Stimulated activated CD4-positive, alpha-beta T cell treated with anti-CD3 and anti-CD28 coated beads, Interleukin-1b, Interleukin-23, amount 100 ng/mL, for 4 hours (primary cell): ENCODE measurements at places on chromosomes 7 and 10.

DNA sequence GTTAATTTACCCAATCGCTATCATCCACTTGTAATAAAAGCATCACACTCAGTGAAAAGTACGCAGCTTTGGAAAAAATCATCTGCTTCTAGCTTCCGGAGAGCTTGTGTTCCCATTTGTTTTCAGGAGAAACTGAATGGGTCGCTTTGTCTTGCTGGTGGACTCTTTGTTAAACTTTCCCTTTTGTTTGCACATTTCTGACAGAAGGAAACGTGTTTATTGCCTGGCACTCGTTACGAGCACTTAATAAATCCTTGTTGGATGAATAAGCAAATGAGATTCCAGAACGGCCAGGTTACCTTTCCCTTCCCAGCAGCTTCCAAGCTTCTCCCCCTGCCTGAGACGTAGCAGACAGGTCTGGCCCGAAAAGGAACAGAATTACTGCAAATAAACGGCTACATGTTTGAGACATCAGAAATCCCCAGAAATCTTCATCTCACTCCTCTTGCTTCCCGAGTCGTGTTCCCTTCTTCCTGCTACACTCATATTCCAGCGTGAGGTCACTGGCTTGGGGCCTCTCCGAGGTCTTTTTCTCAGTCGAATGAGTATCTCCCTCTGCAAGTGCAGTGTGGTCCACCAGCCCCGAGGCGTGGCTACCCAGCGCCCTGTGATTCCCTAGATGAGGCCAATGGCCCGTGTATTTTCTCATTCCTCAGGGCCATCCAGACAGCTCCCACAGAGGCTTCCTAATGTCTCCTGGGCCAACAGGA, 167.2 kb downstream of the FRMD4A start:
- no peak for DNase-seq

DNA sequence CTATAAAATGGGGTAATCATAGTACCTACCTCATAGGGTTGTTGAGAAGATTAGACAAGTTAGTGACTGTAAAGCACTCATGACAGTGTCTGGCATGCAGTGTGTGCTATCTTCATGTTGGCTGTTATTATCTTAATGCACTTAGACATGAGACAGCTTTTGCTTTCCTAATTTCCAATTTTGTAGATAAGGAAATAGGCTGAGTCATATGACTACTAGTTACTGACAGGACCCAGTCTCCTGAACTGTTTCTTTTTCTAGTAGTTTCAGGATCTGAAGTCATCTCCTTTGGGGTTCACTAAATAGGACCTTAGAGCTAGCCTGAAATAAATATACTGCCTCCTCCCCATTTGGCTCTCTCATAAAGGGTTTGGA, 74.2 kb downstream of the SNX10 start:
- no peak for DNase-seq

DNA sequence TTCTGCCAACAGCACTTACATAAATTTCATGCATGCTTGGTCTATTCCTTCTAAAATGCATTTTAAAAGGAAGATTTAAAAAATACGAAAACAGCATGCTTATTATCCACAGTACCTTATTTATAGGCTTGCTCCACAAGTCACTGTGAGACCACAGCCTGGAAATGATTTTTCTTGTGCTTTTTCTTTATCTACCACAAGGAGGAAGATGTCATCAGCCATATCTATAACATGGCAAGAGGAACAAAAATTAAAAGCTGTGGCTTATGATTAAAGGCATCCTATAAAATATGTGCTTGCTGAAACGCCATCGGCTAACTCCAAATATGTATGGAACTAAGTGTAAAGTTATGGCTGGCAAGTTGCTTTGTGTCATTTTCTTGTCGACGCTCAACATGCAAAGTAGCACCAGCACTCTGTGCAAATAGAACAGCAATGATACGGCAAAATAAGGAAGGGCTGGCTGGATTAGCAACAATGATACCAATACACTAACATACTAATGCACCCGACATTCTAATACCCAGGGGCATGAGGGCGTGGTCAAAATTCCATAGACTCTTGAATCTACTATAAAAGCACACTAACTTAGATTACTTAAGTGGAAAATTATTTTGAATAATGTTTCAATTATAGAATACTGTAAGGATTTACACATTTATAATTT, 41.2 kb upstream of the AKR1E2 start:
- DNase-seq = no peak

GRCh38 chr10:44990965-44991364, 9.8 kb upstream of the ZNF22 start:
- no peak for DNase-seq

GRCh38 chr7:152762056-152762455, 2.5 kb downstream of the ACTR3B start:
- DNase-seq = no peak

- no peak for DNase-seq
Observed at GRCh38 chr10:58264780-58265179, 2.9 kb downstream of the IPMK start.

GRCh38 chr10:109851616-109852474, 71.5 kb downstream of the XPNPEP1 start:
- DNase-seq = no peak

DNA sequence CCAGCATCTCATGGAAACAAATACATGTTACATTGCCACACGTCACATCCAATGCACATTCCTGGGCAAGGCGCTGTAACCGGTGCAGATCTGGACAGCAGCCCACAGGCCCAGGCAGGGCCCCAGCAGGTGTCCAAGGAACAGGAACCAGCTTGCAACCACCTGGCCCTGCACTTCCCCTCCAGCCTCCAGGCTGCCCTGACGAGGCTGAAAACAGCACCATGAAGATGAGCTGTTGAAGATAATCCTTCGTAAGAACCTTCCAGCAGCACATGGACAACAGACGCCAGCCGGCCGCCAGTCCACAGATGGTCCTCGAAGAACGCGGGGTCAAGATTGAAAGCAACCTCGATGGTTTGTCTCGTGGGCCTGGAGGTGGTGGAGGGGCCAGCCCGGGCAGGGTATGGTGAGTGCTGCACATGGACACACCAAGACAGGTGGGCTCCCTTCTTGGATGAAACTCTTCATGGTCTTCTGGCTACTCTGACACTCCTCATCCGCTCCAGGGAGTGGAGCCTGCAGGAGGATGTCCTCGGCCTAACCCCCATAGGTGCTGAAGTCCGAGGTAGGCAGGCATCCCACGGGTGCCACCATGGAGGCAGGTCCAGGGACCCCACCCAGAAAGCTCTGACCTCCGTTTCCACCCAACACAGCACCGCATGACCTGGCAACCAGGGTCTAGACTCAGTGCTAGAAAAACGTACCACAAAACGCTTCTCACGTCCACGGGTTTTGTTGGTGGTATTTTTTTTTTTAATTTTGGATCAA, 22.9 kb downstream of the PDGFA start:
- DNase-seq = no peak

DNA sequence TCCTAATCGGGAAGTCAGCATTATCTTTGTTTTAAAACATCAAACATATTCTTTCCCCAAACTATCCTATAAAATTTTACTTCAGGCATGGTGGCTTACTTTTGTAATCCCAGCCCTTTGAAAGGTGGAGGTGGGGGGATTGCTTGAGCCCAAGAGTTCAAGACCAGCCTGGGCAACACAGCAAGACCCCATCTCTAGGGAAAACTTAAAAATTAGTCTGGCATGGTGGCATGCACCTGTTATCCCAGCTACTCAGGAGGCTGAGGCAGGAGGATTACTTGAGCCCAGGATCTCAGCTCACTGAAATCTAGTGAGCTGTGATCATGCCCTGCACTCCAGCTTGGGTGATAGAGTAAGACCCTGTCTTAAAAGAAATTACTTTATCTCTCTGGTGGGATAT, 4.9 kb downstream of the CLDN12 start:
- DNase-seq = no peak

DNA sequence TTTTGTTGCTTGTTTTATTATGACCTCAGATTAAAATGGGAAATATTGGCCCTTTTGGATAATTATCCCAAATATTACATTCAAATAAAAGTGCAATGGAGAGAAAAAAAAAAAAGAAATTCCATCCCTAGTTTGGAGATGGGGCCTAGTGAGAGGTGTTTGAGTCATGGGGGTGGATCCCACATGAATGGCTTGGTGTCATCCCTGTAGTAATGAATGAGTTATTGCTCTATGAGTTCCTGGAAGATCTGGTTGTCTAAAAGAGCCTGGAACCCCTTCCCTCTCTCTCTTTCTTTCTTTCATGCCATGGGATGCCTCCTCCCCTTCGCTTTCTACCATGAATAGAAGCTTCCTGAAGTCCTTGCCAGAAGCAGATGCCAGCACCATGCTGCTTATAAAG, 44.3 kb downstream of the MSRB2 start:
- DNase-seq = no peak

GRCh38 chr10:123878666-123879303, 12.8 kb downstream of the CPXM2 start:
- DNase-seq = no peak
